ENCODE measurements at places on chromosomes 7 and 10.
A peak's percentile ranks its signal among the peaks of the same experiment; 100 is the strongest.

GRCh38 chr7:23093546-23093945 lies 12.0 kb upstream of the KLHL7 start:
- DNase-seq: no peak

- DNase-seq: no peak
These were observed 141.8 kb upstream of the GPR22 start for GRCh38 chr7:107327986-107328569.

DNA sequence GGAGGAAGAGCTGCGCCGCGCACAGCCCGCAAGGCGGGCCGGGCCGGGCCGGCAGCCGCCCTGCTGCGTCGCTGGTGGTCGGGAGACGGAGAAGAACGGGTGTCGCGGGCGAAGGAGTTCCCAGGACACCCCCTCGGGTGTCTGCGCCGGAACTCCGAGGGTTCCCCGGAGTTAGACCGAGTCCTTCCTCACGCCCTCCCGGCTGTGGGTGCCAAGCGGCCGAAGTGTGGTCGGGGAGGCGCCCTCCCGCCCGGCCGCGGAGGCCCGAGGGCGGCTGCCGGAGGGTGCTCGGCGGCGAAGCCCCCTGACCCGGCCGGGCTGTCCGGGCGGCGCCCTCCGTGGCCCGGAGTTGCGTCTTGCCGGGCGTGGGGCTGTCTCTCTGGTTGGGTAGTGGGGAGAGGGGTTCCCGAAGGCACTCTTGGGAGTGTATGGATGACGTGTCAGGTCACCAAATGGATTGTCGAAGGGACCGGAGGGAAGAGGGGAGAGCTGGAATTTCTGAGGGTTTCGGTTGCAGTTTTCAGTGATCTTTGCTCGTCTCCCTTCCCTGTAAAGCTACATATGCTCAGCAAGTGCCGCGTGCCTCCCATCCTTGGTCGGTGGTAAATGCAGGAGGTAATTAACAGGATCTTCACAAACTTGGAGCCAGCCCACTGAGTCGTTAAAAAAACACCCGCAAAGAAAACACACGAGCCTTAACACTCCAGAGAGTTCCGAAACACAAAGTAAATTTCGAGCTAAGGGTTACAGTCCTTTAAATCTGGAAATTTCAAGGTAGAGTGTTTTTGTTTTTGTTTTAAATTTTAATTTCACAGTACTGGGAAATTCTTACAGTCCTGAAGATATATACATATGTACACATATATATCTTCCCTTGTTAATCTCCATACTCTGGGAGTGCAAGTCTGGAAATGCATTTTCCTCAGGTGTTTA lies 871 bp downstream of the ST7 start:
- DNase-seq: no peak

GRCh38 chr7:152553671-152554317 lies 118.0 kb upstream of the KMT2C start:
- no peak for DNase-seq

DNA sequence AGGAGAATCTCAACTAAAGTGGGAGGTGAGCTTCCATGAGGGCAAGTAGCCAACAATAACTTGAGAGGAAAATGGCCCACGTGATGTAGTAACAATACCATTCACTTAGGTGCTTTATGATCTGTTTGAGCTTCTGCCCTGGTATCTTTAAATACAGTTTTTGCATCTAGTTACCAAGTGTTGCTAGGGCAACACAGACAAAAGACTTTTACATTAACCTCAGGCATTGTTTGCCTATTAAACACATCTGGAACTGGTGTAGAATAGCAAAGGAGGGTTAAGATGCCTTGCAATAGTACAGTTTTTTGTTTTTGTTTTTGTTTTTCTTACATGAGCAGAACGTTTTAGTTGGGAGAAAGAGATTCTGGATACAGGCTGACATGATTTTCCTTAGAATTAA lies 97.7 kb upstream of the MTPN start:
- no peak for DNase-seq

DNA sequence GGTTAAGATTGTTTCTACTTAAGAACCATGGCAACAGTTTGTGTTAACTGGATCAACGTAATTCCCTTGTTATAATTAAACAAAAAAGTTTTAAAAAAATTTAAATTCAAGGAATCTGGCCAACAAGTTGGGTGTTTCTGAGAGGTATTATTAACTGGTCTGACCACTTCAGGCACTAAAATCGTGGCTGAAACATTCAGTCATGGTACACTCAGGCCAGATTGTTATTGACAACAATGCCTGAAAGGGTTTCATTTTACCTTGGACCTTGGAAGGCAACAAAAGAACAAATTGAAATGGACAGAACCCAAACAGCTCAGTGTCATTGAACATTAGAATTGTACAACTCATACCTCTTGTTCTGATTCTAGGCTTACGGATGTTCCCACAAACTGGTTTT lies 103.3 kb upstream of the ARMC3 start:
- no peak for DNase-seq

DNA sequence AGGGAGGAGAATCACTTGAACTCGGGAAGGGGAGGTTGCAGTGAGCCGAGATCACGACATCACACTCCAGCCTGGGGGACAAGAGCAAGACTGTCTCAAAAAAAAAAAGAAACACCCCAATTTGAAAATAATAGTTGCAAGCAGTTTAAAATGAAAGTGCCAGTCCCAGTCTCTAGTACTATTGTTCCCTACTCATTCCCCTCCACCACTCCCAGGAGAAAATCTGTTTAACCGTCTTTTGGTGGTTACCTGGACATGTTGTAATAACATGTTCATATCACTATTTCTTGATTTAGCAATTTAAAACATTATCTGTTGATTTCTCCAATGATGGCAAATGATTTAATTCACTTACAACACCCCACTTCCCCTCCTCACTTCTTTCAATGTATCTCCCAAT lies 44.7 kb downstream of the KIFBP start:
- DNase-seq: no peak

GRCh38 chr7:140200061-140200989 lies 23.5 kb upstream of the KDM7A start:
- no peak for DNase-seq

DNA sequence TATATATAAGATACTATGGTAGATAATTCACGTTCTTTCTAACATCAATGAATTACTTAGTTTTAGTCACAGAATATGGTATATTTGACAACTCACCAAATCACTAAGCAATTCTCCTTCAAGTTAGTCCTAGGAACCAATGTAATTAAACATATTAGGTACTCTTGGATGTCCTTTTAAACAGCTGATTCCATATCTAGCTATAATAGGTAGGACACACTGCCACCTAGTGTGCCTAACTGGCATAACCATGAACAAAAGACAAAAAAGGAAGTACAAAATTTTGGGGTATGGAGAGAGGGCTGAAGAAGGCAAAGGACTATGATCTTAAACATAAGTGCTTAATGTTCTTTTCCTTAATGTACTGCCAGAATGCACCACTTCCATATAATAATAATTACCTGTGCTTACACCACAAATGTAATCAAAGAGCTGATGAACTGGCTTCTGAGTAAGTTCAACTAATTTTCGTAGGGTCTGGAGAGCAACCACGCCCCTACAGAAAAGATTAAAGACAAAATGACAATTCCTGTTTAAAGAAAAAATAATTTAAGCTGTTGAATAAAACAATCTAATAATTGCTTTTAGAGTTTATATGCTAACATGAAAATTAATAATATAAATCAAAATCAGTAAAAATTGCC lies 28.7 kb downstream of the PNPLA8 start:
- peak; percentile 18 for DNase-seq

GRCh38 chr10:5545778-5546710 lies 21.3 kb downstream of the CALML3 start:
- DNase-seq: no peak

DNA sequence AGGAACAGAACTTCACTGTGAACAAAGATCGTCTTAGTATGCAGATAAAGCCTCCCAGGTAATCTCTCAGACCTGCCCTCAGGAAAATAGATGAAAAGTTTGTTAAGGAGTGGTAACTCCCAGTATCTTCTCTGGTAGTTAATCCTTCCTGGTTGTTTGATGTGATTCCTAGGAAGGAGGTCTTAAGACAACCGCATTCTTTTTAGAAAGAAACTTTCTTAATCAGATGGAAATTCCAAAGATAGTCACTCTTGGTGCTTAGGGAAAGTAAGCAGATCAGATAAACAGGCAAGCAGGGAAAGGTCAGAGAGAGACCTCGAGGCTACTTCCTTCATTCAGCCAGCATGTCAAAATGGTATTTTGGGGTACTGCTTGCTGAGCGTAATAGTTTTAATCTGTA lies 30.5 kb upstream of the ARMC3 start:
- no peak for DNase-seq

- DNase-seq: peak; percentile 48
These were observed 36.2 kb upstream of the GTF2IRD1 start for GRCh38 chr7:74417419-74417971.

DNA sequence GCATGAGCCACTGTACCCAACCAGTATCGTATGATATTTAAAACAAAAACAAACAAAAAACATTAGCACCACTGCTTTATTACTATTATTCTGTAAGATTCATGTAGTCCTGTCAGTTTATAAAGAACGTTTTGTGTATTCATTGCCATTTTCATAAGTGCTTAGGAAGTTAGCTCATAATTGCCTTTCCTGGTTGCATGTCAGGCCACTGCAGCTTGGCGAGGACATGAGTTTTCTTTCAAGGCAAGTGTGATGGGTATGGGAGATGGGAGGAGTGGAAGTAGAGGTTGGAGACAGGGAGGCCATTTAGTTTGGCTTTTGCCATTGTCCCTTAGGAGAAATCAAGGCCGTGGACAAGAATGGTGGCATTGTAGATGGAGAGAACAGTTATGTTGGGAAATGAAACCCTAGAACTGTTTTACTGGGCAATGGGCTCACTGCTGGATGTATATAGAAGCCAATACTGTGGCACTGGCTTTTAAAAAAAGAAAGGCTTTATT lies 48.9 kb downstream of the TYW1 start:
- DNase-seq: no peak

- no peak for DNase-seq
These were observed 14.6 kb downstream of the COL26A1 start for GRCh38 chr7:101377189-101377736.

DNA sequence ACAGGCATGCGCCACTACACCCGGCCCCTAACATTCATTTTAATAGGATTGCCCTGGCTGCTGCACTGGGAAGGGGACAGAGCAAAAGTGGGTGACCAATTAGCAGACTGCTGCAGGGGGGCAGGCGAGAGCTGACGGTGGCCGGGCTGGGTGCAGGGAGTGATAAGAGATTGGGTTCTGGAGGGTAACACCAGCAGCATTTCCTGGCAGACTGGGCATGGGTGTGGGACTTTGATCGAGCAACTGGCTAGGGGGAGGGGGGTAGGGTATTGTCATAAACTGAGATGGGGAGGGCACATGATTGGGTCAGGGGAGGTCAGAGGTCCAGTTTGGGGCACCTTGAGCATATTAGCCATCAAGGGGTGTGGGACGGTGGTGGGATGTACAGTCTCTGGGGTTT lies 20.2 kb upstream of the AMZ1 start:
- DNase-seq: no peak

- no peak for DNase-seq
These were observed 12.5 kb upstream of the PODXL start for GRCh38 chr7:131568970-131569369.

GRCh38 chr7:13910805-13911551 lies 78.5 kb downstream of the ETV1 start:
- no peak for DNase-seq

DNA sequence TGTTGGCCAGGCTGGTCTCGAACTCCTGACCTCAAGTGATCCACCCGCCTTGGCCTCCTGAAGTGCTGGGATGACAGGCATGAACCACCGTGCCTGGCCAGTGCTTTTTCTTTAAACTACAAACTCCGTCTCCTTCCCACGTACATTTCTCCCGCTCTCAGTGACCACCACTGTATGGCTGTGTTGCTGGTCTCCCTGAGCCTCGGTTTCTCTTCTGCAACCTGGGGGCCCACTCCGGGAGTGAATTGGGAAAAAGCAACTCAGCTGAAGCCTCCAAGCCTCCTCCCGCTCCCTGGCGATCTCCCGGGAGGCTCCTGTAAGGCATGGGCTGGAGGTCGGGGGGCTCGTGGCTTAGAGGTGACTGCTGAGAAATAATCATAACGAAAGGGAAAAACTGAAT lies 136.3 kb downstream of the ELFN1 start:
- no peak for DNase-seq

- DNase-seq: no peak
These were observed 174.2 kb upstream of the NPS start for GRCh38 chr10:127374901-127375300.

GRCh38 chr10:27912231-27912630 lies 86.6 kb downstream of the ODAD2 start:
- no peak for DNase-seq
